ENCODE measurements at places on chromosomes 4 and X. TPM values are rescaled to one million over a fixed set of nuclear protein-coding genes. Genes with fewer than 3 reads are reported as not detected.

GRCh38 chrX:40543661-40544328 is 37.0 kb upstream of the ATP6AP2 start:
- peak; percentile 68 for DNase-seq

DNA sequence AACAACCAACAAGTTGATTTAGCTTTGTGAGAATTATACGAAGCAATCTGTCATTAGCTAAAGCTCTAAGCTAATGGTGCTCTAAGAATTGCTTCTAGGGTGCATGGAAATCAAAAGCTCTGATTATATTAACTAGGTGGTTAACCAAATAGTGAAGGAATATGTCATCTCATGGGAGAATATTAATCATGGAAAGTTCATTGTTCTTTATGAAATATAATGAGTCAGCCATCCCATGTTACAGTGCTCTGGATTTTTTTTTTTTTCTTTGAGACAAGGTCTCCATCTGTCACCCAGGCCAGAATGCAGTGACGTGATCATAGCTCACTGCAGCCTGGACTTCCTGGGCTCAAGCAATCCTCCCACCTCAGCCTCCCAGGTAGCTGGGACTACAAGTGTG is 10.5 kb downstream of the DCAF8L2 start:
- DNase-seq: no peak

DNA sequence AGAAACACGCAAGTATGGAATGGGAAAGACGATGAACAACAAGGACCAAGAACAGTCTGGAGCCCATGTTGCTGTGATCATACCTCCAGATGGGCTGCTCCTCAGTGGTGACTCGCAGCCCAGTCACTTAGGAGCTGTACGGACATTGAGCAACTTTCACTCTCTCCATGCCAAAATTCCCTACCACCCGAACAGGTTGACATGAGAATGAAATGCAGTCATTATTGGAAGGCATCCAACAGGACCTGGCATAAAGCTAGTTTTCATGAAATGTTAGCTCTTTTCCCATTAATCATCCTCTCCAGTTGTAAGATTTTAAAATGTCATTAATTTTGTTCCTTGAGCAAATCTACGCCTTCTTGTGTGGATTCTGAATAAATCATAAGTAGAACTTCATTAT is 82.7 kb upstream of the GPM6B start:
- DNase-seq: peak; percentile 34

DNA sequence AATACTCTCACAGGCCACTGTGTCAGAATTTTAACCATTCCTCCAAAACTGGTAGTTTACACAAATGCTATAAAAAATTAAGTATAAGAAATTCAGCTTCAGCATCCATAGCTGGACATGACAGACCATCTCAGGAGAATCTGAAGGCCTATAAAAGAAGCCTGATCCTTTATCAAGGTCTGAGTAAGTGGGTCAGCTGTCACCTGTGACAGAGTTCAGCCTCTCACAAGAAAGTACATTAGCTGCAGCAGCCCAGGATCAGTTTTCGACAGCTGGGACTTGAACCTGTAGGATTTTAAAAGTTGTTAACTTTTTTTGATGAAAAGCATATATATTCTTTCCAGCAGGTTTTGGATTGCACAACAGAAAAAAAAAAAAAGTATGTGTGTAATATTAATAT is 60.7 kb downstream of the PPP3CA start:
- DNase-seq: no peak

MTCP1 gene
- 2.2 TPM for total RNA-seq

DDX60 gene
- total RNA-seq: 19.0 TPM

TCEAL3 gene
- total RNA-seq: 10.6 TPM

EGF gene
- total RNA-seq: 6.5 TPM

AFM gene
- total RNA-seq: not detected
